8988T (cell line): ENCODE measurements at places on chromosomes 1 and 21.

DNA sequence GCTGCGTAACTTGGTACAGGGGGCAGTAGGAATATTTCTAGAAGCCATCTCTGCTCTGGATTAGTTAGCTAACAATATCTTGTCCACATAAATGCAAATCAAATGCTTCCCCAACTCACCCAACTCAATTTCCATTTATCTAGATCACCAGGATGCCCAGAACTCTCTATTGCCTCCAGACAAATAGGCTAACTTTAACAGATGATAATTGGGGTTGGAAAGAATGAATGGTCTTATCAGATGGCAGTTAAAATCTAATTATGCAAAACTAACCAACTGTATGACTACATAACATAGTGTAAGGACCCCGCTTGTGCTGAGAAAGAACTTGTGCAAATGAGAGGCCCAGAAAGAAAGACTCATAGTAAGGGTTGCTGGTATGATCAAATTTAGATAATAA, 1024.8 kb downstream of the PLA2G4A start:
- no peak for DNase-seq

DNA sequence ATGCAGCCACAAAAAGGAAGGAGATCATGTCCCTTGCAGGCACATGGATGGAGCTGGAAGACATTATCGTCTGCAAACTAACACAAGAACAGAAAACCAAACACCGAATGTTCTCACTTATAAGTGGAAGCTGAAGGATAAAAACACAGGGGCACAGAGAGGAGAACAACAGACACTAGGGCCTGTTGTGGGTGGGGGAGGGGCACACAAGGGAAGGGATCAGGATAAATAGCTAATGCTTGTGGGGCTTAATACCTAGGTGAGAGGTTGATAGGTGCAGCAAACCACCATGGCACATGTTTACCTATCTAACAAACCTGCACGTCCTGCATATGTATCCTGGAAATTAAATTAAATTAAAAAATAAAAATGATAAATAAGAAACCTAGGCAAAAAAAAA, 969.9 kb downstream of the TTLL7 start:
- DNase-seq, result no peak

- DNase-seq, result no peak
Measured at GRCh38 chr1:150513351-150513791, 2.2 kb upstream of the FALEC start.

DNA sequence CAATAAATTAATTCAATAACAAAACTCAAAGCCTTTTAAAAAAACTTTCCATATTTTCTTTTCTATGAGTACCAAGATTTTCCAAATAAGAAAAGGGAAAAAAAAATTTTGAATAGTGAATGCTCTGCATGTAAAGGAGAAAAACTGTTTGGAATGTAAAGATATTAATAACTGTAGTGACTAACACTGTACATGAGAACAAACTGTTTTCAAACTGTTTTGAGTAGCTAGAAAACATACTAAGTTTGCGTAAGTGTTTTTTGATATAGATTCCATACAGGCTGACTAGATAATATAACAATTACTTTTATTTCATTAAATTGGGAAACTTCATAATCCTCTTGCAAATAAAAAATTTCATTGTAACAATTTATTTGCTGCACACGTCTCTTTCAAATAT, 150.5 kb downstream of the DPYD start:
- no peak for DNase-seq

DNA sequence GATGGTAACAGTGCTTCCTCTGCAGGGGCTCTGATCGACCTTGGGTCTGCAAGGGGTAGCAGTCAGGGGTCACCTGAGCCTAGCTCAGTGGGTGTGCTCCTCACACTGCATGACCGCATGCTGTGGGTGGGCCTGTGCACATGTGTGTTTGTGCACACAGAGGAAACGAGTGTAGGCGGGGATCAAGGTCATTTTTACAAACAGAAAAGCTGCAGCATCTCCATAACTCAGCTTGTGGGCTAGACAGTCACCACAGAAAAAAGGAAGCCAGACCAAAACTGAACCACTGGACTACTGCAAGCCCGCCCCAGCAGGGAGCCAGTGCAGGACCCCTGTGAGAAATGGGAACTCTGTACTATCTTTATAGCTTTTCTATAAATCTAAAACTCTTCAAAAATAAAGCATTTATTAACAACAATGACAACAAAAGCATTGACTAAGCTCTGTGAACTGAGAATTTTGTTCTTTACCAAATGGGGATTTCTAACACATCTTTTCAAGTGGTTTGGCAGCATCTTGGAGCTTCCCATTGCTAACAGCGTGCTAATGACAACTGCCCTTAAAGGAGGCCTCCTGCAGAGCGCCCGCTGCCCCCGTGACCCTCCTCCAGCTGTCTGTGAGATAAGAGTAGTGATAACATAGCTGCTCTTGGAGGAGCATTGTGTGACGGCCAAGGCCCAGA, 19.9 kb upstream of the NEK2 start:
- DNase-seq, result no peak

DNA sequence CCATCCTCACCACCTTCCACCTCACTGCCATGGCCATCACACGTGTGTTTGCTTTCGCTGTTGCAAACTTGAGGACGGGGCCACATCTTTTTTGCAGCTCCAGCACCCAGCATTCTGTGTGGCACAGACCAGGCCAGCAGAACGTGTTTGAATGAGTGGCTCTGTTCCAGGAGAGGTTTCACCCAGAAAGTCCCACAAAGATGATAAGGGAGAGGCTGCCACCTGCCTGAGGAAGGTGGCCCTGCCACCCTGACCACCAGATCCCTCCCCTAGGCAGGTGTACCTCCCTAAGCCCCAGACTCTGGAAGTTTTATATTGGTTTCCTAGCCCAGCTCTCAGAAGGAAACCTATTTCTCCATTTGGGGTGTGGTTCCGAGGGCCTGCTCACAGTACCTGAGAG, 252.1 kb downstream of the KAZN start:
- no peak for DNase-seq

DNA sequence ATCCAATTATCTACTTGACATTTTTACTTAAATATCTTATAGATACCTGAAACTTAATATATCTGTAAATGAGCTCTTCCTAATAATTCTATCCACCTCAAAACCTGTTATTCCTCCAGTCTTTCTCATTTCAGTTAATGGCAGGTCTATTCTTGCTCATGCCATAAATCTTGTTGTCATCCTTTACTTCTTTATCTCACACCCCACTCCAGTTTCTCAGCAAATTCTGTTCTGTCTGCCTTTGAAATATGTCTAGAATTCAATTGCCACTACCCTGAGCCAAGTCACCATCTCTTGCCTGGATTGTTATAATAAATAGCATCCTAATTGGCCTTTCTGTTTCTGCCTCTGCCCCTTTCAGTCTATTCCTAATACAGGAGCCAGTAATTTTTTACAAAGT, 105.8 kb downstream of the MAN1A2 start:
- no peak for DNase-seq

GRCh38 chr21:37324558-37324957, 42.0 kb upstream of the DYRK1A start:
- DNase-seq, result no peak

- DNase-seq, result no peak
Measured at GRCh38 chr21:14890141-14890540, 174.7 kb downstream of the NRIP1 start.
